ENCODE measurements at places on chromosomes 2 and 18.

DNA sequence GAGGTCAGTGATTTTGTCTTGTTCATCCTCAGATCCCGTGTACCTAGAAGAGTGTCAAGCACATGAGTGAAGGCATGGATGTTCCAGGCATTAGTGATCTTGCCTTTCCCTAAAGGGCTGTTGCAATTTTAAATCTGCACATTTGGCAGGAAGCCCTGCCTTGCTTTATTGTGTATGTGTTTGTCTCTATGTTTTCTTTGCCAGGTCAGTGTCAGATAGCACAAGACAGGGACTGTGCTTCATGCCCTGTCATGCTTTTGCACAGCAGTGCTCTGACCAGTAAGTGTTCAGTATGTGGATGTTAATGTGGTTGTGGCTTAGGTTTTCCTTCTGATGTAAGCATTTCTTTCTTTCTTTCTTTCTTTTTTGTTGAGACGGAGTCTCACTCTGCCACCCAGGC, 131.5 kb downstream of the RGPD3 start:
- DNase-seq: no peak

DNA sequence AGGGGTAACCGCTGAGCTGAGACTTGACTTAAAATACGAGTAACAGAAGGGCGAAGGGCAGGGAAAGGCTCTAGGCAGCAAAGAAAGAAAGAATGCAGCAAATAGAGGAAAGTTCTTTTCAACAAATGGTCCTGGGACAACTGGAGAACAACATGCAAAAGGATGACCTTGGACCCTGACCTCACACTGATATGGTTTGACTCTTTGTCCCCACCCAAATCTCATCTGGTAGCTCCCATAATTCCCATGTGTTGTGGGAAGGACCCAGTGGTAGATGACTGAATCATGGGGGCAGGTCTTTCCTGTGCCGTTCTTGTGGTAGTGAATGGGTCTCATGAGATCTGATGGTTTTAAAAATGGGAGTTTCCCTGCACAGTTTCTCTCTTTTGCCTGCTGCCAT, 33.9 kb downstream of the ST3GAL5 start:
- DNase-seq: no peak

GRCh38 chr18:78805840-78806239, 173.8 kb upstream of the SALL3 start:
- no peak for DNase-seq

- DNase-seq: no peak
These were observed 6.1 kb downstream of the ACP1 start for GRCh38 chr2:270861-271260.

- no peak for DNase-seq
These were observed 117.4 kb downstream of the RHBDD1 start for GRCh38 chr2:226953206-226953605.

Measured in SK-N-SH (cell line).